ENCODE measurements at places on chromosomes 5 and 9.

DNA sequence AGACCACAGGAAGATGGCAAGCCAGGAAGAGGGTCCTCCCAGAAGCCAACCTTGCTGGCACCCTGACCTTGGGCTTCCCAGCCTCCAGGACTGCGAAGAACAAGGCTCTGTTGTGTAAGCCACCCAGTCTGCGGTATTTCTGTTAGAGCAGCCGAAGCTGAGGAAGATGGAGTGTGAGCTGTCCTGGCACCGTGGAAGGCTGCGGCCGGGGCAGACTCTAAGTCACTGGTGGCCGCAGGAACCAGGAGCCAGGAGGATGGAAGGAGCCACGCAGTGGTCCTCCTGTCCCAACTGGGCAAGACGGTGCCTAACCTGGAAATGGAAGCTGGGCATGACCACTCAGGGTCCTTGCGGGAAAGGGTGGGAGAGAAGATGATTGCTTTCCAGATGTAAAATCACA, 89.1 kb downstream of the ZNF354C start:
- DNase-seq = no peak

- DNase-seq = no peak
These were observed 11.8 kb upstream of the SLC9A3 start for GRCh38 chr5:535846-536698.

DNA sequence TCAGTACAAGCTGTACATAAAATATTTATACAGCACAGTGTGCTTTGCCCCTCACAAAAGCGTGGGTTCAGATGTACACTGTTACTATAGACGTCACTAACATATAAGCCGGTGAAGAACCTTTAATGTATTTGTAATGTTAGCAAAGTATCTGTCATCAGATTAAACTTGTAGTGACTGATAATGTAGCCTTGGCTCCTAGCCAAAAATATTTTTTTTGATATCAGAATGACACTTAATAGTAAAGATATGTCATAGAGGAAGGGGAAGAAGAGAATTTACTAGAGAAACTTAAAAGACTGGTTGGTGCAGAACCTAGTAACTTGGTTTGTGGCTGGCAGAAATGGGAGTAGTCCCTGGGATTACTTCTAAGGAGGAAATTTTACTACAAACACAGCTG, 258.7 kb upstream of the DMRT1 start:
- DNase-seq = no peak

- DNase-seq = no peak
These were observed 750.9 kb downstream of the MAT2B start for GRCh38 chr5:164256351-164256750.

DNA sequence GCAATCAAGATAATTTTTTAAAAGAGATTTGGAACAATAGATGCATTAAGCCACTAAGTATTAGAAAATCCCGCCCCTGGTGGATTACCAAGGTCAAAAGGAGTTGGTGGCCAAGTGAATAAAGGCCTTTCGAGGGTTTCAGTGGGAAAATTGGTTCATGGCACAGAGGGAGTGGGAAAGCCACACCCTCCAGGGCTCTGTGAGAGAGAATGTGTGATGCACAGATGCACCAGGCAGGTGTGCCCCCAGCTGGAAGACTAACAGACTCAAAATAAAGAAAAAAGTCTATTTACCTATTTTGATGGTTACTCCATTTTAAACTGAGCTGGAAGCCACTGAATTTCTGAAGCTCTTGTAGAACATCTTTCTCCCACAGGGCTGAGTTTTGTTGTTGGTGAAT, 278.0 kb downstream of the DRD1 start:
- DNase-seq = no peak

DNA sequence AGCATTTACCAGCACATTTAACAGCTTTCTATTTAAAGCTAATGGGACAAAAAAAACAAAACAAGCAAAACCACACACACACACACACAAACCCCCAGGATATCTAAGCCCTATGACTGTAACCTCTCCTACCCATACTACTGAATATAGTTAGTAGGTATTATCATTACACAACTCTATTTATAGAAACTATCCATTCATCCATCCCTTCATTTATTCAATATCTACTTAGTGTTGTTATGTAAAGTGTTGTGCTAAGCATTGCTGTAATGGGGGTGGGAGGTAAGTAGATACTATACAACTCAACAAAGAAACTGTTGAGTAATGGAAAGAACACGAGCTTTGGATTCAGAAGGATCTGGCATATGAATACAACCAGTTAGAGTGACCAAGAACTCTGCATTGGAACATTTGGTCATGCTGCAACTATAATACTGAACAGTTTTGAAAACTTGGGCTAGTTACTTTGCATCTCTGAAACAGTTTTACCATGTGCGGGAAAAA, 82.3 kb upstream of the ZNF608 start:
- DNase-seq = no peak

DNA sequence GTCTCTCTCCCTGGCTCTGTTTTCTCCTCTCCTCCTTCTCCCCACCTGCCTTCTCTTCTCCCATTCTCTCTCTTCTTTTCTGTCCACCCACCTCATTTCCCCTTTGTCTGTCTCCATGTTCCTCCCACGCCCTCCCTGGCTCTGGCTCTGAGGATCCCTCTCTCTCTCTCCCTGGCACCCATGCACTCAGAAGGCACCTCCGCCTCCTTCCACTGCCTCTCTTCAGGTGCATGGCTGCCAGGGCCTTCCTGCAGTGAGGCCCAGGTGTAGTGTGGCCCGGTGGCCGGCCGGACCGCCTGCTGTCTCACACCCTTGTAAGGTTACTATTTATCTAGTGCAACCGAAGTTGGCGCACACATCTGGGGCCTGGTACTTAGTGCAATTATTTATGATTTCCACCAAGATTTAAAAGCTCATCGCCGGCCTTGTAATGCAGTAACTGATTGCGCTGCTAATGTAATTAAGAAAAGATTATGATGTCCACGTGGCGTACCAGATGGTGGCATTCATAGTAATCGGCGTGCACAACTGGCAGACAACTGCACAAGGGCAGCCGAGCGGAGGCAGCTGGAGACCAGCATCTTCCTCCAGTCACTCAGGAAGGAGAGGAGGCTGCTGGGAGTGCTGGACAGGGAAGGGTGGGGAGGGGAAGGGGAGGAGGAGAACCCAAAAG, 50.4 kb upstream of the MVB12B start:
- DNase-seq = no peak

DNA sequence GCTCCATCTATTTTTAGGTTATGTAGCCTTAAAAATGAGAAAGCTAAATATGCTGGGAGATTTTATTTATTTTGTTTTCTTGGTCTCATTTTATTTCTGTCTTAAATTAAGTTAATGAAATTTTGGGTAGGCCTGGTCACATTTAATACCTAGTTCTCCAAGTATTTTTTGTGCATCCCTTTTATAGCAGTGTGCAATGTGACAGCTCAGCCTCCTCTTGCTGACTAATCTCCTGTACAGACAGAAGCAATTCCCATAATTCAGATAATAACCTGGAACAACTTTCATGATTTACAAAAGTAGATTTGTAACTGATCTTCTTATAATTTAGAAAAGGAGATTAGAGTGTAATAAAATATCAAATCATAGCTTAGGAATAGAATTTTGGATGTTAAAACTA, 403.9 kb downstream of the ADGRV1 start:
- DNase-seq = no peak

Data from stimulated activated CD4-positive, alpha-beta T cell treated with anti-CD3 and anti-CD28 coated beads, TNF-alpha, amount 100 ng/mL, for 24 hours (primary cell).